ENCODE measurements at places on chromosomes 5 and 9.

DNA sequence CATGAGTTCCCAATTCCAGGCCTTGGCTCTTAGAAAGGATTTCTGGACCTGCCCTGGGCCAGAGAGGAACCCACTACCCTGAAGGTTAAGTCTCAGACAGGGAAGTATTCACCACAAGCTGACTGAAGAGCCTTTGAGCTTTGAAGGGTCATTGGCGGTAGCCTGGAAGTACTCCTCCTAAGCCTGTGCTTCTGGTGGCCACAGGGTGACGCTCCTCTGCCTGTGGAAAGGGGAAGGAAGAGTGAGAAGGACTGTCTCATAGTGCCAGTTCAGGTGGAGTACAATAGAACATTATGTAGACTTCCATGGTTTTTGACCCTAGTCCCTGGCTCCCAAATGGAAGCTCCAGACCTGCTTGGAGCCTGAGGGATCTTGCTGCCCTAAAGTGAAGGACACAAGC lies 1233.2 kb upstream of the CDH6 start:
- DNase-seq: no peak

- DNase-seq: no peak
These were observed 54.7 kb downstream of the SLC38A9 start for GRCh38 chr5:55657443-55657842.

DNA sequence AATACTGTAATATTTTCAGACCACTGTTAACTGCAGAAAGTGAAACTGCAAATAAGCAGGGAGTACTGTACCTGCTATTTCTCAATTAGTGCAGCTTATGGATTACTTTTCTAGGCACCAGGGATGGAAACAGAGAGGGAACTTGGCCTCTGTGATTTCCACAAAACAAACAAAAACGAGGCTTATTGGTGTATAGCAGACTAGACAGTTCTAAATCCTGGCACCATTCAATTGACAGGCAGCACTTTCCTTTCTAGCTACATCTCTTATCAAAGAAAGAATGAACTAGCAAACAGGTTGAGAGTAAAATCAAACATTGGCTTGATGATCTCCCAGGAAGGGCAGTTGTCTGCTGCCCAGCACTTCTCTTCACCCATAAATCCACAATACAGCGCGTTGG lies 16.0 kb upstream of the IL33 start:
- DNase-seq: no peak

GRCh38 chr5:77218263-77218662 lies 7.8 kb downstream of the PDE8B start:
- DNase-seq: no peak

- DNase-seq: no peak
These were observed 48.2 kb downstream of the OTP start for GRCh38 chr5:77590347-77590746.

DNA sequence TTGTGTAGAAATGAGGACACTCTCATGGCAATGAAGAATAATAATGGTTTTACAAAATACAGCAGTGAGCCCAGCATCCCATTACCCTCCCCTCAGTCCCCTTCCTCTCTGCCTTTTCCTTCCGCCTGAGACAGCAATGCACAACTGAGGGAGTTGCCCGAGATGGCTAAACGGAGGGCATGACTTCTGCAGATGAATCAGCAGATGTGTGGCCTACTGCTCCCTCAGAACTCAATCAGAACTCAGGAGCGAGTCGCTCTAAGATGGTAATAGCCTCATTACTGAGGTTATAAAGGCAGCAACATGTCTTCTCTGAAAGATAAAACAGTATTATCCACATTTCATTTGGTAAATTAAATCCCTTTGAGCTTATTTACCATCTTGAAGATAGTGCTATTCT lies 326.6 kb downstream of the ENC1 start:
- no peak for DNase-seq

Data from KG1 (cell line).